Inflammatory macrophage (primary cell): ENCODE measurements at places on chromosomes 2 and 18.

DNA sequence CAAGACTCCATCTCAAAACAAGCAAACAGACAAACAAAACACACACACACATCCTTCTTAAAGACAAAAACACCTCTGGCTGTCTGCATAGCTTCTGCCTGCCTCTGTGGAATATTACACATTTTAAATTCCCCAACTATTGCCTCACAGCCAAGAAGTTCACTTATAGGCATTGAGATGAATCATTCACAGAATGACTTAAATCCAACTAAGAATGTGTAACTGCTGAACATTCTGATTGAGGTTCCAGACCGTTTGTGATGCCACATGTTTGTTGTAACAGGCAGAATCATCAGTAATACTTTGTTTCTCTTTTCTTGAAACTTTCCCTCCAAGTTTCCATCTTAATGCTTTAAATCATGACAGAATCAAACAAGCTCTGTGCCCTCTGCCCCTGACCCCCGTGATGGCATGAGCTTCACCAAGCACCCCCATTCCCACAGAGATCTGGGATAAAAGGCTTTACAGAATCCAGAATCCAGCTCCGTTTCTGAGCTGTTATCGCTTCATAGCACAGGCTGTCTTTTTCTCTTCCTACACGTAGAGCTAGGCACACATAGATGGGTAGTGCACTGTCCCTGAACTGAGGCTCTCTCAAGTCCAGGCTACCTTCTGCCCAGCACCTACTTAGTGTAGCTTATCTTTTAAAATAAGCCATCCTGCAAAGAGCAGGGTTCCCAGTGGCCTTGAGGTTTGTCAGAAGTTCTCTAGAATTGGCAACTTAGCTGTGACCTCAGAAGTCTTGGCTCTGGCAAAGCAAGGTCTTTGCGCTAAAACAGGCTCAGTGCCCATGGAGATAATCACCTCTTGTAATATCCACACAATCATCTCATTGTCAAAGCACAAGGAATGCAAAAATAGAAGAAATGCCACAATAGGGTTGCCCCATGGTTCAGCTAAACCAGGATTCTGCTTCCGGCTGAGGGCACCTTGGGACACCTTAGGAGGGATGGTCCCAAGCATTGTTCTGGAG is 32.9 kb downstream of the EPAS1 start:
- DNase-seq: peak; percentile 86

- DNase-seq: no peak
These were observed 48.0 kb downstream of the ROCK2 start for GRCh38 chr2:11296401-11296800.

- DNase-seq: no peak
These were observed 841.8 kb downstream of the SLC4A3 start for GRCh38 chr2:220469201-220469600.

GRCh38 chr2:69422198-69422597 is 15.0 kb downstream of the NFU1 start:
- DNase-seq: no peak

- no peak for DNase-seq
These were observed 368.2 kb downstream of the CDH2 start for GRCh38 chr18:27808683-27809082.

DNA sequence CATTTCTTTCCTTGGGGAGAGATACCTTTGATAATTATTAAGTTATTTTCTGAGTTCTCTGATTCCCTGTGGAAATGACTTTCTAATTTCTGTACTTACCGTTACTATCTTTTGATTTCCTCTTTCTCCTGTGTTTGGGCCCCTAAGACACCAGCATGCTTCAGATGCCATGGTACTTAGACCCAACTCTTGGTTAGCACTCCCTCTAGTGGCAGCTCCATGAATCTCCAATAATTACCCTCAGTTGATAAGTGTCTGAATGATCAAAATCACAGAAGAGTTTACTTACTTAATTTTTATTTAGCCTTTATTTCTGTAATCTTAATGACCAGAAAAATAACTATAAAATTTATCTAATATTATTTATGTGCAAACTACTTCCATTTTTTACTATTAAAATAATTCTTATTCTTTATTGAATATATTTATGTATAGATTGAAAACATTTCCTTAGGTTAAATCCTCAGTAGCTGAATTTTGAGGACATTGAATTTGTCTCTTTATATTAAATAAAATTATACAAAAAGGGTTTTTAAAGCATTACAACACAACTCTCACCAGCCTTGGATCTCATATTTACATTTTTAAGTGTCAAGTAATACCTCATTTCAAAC is 300.4 kb downstream of the KCNS3 start:
- peak; percentile 55 for DNase-seq

GRCh38 chr2:185970148-185970852 is 231.7 kb downstream of the FSIP2 start:
- no peak for DNase-seq

DNA sequence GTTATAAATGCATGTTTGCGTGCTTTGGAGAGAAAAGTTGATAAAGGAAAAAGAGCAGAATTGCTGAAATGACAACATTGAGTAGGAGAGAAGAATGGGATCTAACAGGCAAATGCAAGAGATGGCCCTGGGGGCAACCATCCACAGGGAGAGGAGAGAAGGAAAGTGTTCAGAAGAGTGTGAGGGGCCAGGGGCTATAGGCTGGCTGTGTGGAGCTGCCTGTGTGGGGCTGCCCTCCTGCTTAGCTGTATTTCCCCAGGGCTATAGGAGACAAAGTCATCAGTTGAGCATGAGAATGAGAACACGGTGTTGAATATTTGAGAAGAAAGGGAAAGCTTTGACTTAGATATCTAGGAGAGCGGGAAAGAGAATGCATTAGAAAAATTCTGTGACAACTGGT is 572.0 kb downstream of the SOX11 start:
- DNase-seq: no peak

DNA sequence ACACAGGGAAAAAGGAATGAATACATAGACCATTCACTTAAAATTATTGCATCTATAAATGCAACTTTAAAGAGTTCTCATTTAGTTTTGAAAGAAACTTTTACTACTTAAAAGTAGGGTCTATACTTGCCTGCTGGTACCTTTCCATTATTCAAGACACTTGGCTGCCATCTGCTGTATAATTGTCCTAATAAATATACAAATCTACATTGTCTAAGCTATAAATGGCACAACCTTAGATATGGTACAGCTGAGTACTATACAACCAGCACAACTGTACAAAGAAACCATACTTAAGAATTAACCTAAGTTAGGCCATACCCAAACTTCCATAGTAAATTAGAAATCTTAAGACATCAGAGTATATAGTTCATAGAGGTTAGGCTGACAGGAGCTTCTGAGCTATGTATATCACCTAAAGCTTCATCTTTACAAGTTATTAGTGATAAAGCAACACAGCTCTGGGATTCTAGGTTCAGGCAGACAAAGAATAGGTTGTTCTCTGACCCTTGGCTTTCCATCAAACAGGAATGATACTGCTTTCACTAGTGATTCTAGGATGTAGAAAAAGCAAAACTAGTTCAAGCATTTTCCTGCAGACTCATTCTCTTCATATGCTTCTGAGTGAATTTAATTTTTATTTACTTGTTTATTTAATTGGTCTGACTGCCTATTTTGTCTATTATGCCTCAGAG is 22.1 kb downstream of the EXOC6B start:
- DNase-seq: no peak

- DNase-seq: no peak
These were observed 36.4 kb upstream of the SLC14A1 start for GRCh38 chr18:45687621-45688020.

DNA sequence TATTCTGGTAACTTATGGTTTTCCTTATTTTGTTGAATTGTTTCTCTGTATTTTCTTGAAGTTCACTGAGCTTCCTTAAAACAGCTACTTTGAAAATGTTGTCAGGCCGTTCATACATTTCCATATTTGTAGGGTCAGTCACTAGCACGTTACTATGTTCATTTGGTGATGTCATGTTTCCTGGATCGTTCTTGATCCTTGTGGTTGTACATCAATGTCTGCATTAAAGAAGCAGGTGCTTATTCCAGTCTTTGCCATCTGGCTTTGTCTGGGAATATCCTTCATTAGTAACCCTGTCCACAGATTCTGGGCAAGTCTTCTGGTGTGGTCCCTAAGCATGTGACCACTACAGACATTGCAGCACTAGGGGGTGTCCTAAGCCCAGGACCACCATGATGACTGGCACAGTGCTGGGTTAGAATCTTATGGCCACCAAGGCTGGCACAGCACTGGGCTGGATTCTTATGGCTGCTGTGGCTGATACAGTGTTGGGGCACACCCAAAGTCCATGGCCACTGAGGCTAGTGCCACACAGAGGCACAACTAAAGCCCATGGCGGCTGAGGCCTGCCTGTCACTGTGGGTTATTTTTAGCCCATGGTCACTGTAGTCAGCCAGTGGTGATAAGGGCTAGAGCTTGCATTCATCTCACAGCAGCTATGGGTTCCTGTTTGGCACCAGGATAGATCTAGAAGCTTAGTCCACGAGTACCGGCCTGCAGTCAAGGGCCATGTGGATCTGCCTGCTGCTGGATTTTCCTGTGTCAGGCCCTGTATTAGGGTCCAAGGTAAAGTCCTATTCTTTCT is 13.2 kb downstream of the VWA3B start:
- DNase-seq: peak; percentile 19

DNA sequence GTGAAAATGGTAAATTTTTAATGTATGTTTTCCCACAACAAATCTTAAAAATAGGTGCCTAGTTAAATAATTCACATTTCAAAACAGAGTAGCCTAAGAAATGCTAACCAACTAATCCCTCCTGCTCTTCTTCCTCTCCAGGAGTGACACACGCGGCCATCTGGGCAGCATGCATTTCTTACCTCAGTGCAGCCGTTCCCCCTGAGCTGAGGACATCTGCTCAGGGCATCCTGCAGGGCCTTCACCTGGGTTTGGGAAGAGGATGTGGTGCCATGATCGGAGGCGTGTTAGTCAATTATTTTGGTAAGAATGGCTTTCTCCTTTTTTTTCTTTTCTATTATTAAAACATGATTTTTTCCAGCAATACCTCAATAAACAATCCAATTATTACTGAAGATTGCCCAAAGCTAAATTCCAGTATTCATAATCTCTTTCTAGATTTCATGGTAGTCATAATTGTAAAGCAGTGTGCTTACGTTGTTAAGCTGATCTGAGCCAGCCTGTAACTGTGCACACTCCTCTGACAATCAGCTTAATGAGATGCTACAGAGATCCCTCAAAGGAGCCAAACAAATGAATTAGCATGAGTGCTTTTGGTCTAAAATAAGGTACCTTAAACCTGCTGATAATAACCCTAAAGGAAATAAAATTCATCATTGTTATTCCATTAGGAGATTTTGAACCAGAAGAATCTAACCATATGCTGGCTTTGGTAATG is 45.8 kb downstream of the NEMP2 start:
- DNase-seq: no peak

GRCh38 chr2:197184959-197185586 is 125.5 kb downstream of the ANKRD44 start:
- no peak for DNase-seq

DNA sequence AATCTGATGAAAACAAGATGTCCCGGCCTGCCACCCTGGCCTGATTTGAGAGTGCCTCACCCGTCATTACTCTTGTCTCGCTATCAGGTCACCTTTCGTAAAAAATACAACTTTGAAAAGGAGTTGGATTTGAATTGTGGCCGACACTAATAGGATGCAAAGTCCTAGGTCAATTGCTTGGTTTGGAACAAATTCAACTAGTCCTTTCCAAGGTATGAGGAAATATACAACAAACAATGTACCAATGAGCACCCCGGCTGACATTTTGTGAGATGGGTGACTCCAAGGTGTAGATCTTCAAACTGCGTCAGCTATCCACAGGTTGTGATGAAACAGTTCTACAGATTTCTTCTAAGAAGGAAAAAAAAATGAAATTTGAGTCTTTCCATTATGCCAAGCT is 77.8 kb downstream of the BCL2 start:
- DNase-seq: no peak

DNA sequence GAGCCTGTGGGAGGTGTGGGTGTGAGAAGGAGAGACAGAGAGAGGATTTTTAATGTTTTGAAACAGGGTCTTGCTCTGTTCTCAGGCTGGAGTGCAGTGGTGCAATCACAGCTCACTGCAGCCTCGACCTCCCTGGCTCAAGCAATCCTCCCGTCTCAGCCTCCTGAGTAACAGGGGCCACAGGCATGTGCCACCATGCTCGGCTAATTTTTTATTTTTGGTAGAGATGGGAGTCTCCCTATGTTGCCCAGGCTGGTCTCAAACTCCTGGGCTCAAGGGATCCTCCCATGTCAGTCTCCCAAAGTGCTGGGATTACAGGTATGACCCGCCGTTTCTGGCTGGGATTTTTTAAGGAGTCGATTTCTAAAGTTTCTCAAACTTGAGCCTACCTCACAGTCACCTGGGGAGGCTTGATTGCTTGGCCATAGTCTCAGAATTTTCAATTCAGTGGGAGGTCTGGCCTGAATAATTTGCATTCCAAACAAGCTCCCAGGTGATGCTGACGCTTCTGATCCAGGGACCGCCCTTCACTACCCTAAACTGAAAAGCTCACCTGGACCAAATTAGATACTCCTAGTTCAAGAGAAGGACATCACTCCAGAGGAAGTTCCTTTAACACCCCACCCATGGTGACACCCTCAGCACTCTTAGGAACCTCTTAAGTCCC is 70.8 kb upstream of the SLC1A4 start:
- no peak for DNase-seq

DNA sequence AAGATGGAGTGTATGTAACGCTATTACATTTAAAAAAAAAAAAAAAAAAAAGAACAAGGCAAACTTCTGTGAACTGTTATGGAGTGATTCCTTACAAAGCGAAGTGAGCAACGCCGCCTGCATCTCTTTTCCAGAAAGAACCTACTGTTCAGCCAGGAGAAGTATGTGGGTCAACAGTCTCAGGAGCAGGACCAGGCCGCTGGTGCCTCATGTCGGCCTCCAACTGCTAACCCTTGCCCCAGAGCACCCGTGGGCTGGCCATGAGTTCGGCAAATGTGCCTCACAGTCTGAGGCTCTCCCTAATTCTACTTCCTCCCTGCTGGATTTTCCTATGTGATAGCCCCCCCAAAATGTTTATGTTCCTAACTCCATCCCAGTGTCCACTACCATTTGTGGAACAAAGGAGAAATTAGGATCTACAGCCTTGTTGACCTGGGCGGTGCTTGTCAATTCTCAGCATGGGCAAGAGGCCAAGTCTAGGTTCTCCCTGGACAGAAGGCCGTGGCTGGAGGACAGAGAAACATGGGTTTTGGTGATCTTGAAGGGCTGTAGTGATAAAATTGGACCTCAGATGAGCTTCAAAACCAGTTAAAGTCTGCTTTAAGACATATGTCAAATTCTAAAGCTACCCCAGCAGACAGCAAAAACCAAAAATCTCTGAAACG is 15.9 kb downstream of the FAM168B start:
- peak; percentile 8 for DNase-seq

- DNase-seq: no peak
These were observed 38.8 kb downstream of the STRADB start for GRCh38 chr2:201490291-201490690.
